Stimulated activated CD4-positive, alpha-beta T cell treated with anti-CD3 and anti-CD28 coated beads, TNF-alpha, amount 100 ng/mL, for 24 hours (primary cell): ENCODE measurements at places on chromosomes 3 and 15.

DNA sequence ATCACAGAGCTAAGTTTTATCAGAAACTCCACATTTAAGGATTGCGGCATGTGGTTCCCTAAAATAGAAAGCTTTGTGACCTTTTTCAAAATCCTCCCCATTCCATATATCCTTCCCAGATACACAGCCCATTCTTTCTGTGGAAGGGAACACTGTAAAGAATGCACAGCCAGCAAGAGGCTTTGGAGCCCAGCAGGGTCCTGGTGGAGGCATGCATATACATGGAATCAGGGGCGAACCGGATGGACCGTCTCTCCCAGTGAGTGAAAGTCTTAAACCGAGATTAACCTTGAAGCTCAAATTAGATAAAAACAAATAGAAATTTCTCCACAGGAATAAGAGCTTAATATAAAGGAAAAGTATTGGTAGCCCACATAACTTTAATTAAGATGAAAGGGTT is 436.2 kb upstream of the MDFIC2 start:
- no peak for DNase-seq

GRCh38 chr3:178849199-178849910 is 222.3 kb downstream of the ZMAT3 start:
- no peak for DNase-seq

GRCh38 chr15:64630396-64631107 is 144.8 kb downstream of the RBPMS2 start:
- no peak for DNase-seq

GRCh38 chr3:121330634-121331033 is 215.2 kb downstream of the POLQ start:
- DNase-seq: no peak

DNA sequence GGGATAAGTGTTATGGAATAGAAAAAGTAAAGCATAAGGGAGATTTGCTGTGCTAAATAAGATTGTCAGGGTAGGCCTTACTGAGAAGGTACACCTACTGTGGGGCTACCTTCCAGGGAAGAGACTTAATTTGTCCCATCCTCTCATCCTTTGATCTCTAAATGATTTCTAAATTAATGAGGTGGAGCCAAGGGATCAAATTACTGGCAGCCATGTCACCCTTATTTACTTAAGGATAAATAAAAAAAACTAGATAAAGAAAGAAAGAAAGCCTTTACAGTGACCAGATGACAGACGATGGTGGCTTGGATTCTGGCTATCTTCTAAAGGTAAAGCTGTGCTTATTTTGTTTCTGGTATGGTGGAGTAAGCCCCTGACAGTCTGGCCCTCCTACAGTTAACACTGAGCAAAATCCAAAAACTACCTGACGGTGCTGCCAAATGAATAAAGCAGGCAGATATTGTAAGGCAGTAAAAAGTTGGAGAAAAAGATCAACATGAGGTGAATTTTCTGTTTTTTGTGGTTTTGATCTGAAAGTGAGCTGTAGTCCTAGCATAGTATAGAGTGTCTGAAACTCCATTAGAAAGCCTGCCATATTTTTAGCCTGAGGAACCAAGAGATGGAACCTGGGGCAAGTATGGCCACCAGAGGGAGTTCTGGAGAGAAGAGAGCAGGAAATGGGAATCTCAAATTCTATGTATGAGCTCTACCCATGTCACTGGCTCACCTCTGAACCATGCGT is 285.1 kb upstream of the MANF start:
- DNase-seq: no peak

DNA sequence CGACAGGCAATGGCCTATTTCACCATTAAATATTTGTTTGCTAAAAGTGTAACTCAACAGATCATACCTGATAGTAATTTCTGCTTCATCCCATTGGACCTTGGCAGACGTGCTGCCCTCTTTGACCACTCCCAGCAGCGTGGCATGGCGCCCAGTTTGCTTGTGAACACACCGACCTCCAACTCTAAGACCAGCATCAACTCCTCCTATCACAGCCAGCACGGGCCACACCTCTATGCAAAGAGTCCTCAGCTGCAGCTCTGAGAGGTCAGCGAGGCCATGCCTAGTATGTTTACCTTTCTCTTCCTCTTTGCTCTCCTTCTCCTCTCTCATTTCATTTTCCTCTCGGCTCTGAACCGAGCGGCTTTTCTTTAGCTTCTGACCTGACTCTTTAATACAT is 80.6 kb downstream of the FBXL22 start:
- no peak for DNase-seq

- DNase-seq: no peak
These were observed 85.8 kb downstream of the ANP32A start for GRCh38 chr15:68734881-68735280.

GRCh38 chr3:53255423-53255774 is 423 bp downstream of the TKT start:
- DNase-seq: peak; percentile 6

DNA sequence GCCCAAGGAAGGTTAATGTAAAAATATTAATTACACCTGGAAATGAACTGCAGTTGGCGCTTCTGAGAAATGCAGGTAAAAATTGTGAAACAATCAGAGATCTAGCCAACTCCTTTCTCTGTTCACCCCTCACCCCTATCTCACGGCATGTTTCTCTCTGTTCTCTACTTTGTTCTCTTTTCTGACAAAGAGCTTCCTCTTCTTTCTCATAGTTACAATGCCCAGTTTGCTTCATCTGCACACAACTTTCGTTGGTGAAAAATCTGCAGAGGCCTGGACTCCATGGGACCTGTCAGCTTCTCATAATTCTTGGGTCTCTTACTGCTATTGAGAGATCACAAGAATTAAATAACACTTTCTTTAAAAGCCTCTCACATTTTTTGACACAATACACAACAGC is 212.9 kb upstream of the LRRN1 start:
- DNase-seq: no peak

GRCh38 chr3:56904552-56905215 is 102.9 kb upstream of the ARHGEF3 start:
- no peak for DNase-seq

- DNase-seq: no peak
These were observed 80.7 kb downstream of the SEC22A start for GRCh38 chr3:123282461-123282860.

DNA sequence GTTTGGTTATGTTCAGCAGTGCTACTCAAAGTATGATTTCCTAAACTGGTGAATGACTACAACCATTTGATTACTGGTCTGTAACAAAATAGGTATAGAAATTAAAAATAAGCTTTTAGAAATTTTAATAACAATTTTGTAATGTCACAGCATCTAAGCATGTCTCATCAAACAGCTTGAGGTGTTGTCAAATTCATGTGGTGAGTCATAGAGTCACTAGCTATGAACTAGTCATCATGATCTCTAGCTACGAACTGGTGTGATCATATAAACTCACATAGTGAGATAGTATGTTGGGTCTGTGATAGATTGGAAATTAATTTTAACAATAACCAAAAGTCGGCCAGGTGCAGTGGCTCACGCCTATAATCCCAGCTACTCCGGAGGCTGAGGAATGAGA is 213.9 kb upstream of the RBMS3 start:
- no peak for DNase-seq

DNA sequence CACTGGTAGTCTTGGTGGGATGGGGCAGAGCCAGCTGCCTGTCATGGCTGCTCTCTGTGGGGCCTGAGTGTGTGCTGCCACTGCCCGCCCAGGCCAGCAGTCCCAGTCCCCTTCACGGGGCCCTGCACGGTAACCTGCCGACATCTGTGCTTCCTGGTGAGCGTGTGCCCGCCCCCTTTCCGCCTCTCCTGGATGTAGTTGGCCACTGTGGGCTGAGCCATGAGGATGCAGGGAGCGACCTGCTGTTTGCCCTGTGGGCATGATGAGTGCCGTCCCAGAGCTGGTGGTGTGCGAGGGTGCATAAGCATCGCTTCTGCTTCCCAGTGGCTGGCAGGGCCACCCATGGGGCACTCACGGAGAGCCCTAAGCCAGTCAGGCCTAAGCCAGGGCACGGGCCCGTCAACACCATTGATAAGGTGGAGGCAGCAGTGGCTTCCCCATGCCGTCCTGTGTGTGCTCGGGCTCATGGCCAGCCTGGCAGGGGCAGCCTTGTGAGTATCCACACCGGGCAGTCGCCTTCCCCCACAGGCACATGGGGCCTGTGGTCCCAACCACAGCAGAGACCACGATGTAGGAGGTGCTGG is 14.6 kb downstream of the PLXNA1 start:
- DNase-seq: no peak

- DNase-seq: no peak
These were observed 270.8 kb downstream of the UACA start for GRCh38 chr15:70492240-70493177.

DNA sequence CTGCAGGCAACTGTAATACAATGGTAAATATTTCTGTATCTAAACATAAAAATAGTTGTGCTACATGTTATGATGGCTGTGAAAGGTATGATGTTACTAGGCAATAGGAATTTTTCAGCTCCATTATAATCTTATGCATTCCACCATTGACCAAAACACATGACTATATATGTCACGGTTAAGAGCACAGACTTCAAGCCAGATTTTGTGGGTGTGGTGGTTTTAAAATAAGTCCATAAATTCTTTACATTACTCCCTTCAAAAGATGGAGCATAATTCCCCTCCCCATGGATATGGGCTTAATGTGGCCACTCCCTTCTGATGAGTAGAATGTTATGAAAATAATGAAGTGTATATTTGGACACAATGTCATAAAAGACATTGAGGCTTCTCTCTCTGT is 88.4 kb upstream of the TBC1D5 start:
- DNase-seq: no peak

DNA sequence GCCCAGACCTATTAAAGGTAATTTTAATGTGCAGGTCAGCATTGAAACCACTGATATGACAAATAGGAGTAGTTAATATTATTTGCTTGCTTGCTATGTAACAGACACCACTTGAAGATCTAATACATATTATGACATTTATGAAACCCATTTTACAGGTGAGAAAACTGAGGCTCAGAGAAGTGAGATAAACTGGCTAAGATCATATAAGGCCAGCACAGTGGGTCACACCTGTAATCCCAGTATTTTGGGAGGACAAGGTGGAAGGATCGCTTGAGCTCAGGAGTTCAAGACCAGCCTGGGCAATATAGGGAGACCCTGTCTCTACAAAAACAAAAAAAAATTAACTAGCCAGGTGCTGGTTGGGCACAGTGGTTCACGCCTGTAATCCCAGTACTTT is 33.1 kb upstream of the EIF4A2 start:
- DNase-seq: no peak

DNA sequence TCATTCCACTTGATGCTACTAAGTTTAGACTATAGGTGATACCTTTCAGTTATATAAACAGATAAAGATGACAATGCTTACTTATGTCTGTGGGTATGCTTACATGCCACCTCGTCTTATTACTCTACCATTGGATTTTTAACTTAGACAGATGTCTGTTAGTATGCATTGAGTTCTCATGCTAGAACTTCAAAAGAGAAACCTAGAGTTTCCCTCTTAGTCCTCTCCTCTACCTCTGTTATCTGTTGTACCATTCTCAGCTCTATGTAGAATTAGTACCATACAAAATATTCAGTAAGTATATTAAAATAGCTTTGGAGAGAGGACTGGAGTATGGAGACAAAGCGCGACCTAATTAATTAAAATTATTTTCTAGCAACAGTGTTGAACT is 111.3 kb downstream of the BBX start:
- no peak for DNase-seq

DNA sequence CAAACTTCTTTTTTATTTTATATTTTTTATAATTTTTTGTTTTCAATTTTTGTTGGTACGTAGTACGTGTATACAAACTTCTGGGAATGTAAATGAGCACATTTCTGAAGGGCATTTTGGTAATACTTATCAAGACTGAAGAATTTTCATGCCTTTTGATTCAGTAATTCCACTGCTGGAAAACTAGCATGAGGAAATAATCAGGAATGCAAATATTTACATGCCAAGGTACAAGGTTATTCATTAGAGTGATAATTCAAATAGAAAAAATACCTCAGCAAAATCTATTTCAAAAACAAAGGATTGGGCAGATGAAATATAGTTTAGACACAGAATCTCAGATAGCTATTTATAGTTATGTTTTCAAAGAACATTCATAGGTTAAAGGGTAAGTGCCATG is 128.7 kb downstream of the DMXL2 start:
- DNase-seq: no peak

DNA sequence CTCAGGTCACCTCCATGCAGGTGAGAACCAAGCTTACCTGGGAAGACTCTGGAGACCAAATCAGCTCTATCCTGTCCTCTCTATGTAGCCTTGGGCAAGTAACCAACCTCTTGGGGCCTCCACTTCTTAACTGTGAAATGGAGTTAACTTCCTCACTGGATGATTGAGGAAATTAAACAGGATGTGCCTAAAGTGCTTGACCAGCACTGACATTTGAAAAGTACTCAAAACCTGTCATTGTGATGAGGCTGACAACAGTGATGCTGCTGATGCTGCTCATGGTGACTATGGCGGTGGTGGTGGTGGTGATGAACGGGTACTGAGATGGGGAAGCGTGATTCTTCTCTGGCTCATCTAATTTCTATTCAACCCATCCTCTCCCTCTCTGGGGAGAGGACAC is 22.3 kb downstream of the VIPR1 start:
- DNase-seq: no peak

DNA sequence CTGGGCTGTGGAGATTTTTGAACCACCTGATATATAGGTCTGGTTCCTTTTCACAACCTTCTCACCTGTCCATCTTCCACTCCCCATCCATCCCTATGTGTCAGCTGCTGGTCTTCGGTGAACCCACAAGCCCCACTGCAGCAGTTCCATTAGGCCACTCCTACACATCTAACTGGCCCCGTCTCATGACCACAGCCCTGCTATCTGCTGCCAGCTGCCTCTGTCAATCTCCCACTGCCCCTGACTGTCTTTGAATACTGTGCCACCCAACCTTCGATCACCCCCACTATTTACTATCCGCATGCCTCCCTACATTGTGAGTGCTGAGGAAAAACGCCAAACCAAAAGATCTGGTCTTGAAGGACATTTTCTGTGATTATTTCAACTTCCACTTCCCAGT is 795.4 kb downstream of the IGSF11 start:
- no peak for DNase-seq

- DNase-seq: no peak
These were observed 11.8 kb upstream of the HRG start for GRCh38 chr3:186653984-186654383.

- no peak for DNase-seq
These were observed 1073.5 kb downstream of the FHIT start for GRCh38 chr3:60177726-60178125.

DNA sequence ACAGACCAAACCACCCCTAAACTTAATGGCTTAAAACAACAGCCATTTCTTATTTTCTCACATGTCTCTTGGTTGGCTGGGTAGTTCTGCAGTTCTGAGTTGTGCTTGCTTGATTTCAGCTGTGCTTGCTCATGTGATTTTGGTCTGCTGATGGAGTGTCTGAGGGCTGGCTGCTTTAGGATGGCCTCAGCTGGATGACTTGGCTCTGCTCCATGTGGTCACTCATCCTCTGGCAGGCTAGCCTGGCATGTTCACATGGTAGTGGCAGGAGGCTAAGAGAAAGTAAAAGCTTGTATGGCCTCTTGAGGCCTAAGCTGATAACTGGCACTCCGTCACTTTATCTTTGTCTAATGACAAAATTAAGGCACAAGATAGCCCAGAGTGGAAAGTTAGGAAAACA is 4.1 kb downstream of the SV2B start:
- DNase-seq: no peak

GRCh38 chr15:68812597-68813431 is 7.9 kb downstream of the ANP32A start:
- DNase-seq: no peak
